Substantia nigra (tissue), 51 donors: ENCODE measurements at places on chromosomes 1 and 21.
A peak's percentile ranks its signal among the peaks of the same experiment; 100 is the strongest.

GRCh38 chr1:59748123-59748522 lies 66.6 kb upstream of the HOOK1 start:
- DNase-seq = no peak

DNA sequence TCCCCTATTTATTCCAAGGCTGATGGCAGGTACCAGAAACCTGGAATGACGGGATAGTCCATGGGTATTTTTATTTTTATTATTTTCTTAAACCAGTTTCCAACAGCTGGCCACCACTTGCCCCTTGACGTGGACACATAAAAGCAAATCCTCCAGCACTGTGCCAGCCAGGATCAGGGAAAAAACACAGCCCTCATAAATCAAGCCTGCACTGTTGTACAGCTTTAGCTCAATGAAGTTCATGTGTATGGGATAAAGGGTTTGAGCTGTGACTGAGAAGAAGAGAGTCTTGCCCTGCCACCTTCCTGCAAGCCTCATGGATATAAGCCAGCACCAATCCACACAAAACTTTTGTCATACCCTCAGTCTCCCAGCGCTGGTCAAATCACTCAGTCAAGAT lies 303.8 kb upstream of the SPAG17 start:
- no peak for DNase-seq

- no peak for DNase-seq
Observed at GRCh38 chr1:148363439-148363810, 119.7 kb downstream of the PPIAL4G start.

- DNase-seq = no peak
Observed at GRCh38 chr1:55503663-55504305, 288.6 kb upstream of the USP24 start.

DNA sequence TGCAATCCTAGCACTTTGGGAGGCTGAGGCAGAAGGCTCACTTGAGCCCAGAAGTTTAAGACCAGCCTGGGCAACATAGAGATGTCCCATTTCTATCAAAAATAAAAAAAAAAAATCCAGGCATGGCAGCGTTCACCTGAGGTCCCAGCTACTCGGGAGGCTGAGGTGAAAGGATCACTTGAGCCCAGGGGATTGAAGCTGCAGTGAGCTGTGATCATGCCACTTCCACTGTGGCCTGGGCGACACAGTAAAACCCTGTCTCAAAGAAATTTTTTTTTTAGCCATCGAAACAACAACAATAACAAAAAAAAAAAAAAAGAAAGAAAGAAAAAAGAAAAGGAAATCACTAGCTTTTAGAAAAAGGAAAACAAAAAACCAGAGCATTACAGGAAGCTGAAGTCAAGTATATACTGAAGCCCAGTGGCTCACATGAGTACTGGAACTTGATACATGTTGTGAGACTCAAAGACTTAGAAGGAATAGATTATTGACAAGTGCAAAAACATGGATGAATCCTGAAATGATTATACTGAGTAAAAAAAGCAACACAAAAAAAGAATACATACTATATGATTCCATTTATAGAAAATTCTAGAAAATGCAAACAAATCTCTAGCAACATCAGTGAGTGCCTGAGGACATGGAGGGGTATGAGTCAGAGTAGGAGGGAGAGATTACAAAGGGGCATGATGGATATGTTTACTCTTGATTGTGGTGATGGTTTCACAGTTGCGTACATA lies 6.1 kb upstream of the RABGAP1L start:
- DNase-seq = no peak

DNA sequence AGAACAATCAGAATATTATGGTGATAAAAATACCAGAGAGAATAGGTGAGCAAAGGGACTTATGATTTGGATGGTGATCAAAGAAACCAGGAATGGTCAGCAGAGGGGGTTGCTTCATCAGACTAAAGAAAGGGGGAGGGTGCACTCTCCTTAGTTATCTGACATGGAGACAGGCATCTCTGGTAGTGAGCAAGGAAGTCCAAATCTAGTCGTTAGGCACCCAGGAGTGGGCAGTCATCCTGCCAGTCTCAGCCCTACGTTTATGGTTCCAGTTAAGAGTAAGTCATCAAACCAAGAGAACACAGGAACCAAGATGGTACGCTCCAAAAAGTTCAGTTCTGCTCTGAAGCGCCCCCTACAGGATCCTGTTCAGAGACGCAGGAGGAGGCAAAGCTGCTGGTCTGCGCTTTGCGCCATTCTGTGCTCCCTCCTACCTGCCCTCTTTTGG lies 28.6 kb downstream of the EBNA1BP2 start:
- DNase-seq = no peak

DNA sequence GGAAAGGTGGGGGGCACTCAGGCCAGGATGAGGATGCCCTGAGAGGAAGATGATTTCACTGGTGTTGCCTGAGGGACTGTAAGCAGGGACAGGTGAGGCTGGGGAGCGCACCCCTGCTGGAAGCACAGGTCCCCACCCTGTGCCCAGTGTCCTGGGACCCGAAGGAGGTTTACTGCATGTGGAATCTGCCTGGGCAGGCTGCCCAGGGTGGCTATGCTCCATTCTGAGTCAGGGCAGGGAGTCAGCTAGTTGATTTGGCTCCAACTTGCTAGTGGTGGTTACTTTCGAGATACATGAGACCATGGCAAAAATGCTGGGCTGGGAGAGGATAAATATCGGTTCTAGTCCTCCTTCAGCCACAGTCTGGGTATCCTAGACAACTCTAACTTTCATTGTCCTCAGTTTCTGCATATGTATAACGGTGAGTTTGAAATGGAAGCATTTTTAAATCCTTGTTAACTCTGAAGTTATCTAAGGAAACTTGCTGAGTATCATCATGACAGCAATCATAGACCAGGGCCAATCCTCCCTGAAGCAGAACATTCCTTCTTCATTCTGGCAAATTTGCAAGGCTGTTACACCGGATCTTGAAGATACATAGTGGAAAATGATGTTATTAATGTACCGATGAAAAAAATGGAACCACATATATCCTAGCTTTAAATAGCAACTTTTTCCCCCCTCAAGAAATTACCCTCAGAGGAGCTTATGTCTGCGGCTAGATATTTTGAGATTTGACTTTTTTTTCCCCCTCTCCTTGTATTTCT lies 7.7 kb downstream of the TLR5 start:
- no peak for DNase-seq

DNA sequence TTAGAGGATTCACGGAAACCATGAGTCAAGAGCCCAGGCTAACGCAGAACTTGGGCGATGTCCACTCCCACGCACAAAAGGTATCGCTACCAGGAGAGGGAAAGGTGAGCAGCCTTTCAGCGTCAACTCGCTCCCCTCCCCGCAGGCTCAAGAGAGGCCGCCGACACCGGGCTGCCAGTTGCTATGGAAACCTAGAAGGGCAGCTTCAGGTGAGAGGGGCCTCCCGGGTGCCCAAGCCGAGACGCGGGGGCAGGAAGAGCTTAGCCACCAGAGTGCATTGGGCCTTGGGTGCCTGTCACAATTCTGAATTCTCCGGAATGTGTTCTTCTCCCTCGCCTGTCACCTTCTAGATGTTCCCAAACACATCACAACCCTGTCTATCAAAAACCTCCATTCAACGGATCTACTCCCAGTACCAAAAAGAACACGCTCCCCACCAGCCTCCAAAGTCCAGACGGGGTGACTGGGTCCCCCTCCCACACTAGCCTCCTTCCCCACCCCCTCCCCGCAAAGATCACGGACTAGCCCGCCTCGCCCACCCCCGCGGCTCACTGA lies 694 bp downstream of the MEAF6 start:
- peak; percentile 5 for DNase-seq

DNA sequence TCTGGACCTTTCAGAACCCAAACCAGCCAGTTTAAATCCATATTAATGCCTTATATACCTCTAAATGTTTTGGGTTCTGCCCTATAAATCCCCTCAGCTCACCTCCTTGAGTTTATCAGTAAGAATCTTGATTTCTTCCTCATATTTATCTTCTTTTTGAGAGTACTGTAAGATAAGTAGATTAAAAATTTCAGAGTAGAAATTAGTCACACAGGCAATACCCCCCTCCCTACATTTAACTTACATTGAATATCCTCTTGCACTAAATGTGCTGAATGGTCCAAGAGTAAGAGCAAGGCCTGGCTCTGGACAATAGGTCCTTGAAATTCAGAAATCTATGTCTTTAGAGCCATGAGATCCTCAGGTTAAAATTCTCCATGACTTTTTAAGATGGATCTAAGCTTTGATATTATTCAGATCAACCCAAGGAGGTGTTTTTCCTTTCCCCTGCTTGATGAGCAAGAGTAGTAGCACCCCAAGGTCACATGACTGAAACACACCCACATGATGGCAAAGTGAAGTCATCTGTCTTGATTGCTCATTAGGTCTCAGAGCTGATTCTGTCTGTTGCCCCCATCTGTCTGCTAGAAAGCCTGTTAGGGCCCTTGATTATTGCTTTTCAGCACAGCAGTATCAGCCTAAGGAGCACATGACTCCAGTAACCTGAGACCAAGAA lies 15.8 kb upstream of the NUP210L start:
- no peak for DNase-seq

DNA sequence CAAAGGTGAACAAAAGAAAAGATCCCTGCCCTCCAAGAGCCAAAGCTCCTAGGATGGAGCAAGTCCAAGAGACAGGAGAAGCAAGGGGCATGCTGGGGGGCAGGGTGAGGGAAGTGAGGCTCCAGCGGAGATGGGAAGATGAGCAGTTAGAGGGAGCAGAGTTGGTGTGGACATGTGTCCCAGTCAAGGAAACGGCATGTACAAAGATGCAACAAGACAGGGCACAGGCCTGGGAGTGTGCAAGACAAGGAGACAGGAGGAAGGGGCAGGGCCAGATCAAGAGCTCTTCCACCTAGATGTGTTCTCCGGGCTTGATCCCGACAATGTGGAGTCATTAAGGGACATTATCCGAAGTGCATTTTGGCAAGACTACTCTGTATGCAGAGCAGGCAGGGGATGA lies 82.1 kb downstream of the CAPZB start:
- DNase-seq = no peak

DNA sequence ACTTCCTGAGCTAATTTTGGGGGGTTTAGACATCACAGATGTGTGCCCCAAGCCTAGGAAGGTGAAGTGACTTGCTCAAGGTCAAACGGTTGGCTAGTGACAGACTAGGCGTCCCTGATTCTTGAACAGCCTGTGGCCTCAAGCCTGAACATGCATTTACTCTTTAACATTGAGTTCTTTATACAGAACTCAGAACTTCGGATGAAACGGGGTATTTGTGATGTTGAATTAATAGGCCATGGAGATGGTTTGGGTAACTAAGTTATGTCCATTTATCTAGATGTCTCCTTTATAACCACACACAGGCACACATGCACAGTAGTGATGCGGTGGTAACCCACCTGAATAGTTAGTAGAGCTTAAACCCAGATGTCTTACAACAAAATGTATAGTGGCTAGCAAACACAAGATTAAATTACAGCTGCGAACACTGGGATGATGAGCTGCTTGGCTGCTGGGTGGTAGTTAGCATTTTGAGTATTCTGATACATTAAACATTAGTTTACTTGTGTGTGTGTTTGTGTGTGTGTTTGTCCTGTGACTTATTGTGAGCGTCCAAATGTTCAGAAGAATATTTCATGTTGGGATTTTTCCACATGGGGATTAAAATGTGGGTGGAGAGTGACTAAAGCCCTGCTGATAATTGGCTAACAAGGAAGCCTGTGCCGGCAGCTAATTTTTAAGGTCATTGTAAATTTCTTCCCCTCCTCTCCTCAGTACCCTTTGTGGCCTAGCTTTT lies 2.3 kb downstream of the ATP1A1 start:
- no peak for DNase-seq

DNA sequence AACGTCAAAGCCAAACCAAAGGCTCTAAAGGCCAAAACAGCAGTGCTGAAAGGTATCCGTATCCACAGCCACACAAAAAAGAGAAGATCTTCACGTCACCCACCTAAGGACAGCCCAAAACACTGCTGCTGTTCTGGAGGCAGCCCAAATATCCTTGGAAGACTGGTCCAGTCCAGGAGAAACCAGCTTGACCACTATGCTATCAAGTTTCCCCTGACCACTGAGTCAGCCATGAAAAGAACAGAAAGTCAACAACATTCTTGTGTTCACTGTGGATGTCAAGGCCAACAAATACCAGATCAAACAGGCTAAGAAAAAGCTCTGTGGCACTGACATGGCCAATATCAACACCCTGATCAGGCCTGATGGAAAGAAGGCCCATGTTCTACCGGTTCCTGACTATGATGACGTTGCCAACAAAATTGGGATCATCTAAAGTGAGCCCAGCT lies 32.1 kb downstream of the ARID4B start:
- no peak for DNase-seq

DNA sequence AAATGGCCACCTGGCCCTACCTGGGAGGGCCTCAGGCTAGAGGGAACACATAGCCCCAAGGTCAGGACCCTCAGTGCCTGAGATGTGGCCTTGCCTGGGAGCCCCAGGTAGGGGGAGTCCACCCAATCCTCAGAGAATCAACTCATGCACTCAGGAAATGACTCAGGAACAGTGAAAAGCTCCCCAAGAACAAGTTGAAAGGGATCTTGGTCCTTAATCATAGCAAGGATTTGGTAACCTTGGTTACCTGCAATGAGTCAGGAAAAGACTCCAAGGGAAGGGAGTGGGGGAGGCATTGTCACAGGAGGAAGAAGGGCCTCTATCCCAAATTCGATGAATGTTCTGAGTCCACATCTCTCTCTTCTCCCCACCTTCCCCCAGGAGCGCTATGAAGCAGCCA lies 17.0 kb downstream of the MAP7D1 start:
- no peak for DNase-seq

DNA sequence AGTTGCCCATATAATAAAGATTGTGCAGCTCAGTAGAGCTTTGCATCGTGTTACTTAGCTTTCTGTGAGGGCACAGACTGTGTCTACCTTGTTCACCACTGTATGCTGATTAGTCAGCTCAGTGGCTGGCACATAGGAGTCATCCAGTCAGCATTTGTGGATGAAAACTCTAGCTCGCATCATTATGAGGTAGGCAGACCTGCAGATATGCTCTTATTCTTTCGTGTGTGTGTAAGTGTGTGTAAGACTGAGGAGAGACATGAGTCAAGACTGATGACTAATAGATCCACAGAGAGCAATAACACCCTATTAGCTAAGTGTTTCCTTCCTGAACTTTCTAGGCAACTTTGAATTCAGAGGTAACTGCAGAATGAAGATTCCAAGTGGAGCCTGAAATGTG lies 17.1 kb downstream of the TTF2 start:
- DNase-seq = no peak
